ENCODE measurements at places on chromosomes 1 and 21.

DNA sequence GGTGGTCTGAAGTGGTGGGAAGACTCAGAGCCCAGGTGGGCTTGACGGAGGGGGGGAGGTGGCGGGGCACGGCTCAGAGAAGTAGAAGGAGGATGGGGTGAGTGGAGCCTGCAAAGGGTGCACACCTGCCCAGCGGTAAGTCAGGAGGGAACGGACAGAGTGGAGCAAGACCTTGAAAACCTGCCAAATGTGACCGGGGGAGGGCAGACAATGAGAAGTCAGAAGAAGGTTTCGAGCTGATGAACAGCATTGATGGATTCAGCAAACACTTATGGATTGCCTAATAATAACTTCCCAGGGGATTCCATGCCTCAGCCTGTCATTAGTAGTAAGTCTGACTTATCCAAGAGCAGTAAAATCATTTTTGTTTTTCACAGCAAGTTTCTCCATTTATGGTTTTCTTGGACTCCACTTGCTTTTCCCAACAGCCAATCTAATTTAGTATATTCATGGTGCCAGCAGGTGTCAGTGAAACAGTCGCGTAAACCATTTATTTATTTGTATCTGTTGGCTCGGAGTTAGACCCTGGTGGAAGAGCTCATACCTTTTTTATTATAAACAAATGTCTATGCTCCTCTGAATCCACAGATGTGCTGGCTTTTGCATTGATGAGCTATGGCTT is 279.1 kb downstream of the PCP4 start:
- no peak for DNase-seq

DNA sequence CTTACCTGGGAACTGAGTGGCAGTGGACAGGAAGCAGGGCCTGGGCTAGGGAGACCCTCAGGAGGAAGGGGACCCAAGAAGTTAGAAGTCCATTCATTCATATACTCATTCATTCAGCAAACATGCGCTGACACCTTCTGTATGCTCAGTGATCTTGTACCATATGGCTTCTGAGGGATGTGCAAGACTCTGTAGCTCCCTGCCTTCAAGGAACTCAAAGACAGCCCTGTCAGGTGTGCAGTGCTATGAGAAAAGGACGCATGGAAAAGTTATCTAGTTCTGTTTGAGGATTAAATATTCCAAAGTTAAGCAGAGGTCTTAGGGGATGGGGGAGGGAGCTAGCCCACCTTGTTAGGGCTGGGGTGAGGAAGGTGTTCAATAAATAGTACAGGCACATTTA is 12.5 kb downstream of the DMAP1 start:
- DNase-seq, result no peak

GRCh38 chr1:147504801-147505311 is 36.4 kb upstream of the BCL9 start:
- no peak for DNase-seq

- peak; percentile 12 for DNase-seq
Observed at GRCh38 chr21:33196941-33197374, 32.8 kb upstream of the IFNAR2 start.

GRCh38 chr1:246324711-246325110 is 182.4 kb downstream of the SMYD3 start:
- no peak for DNase-seq

DNA sequence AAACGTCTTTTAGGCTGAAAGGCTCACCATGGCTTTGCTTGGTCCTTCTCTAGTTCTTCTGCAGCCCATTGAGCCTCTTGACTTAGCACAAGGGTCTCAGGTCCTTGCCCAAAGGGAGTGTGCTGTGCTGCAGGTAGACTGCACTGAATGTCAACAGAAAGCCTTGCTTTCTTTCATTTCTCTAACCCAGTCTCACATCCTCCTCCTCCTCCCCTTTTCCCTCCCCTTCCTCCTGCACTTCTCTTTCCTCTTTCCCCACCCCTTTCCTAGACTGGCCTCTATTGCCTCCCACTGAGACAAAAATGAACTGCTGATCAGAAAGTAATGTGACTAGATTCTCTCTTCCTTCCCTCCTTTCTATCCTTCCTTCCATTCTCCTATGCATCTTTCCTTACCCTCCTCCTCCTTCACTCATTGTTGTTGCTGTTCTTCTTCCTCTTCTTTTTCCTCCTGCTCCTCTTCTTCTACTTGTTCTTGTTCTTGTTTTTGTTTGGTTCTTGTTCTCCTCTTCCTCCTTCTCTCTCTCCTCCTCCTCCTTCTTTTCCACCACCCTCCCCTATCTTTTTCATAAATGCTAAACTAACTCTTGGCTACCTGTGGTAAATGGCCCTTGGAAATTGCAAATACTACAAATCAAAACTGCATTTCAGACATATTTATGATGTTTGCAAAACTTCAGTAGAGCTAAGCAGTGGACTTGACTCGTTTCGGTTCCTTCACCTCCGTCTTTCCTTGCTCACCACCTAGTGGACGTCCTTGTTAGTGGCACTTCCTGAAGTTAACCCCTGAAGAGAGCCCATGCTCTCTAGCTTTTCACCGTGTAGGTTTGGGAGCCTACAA is at the start of gene SELL:
Gene SELL, minus strand, starts transcription at position 152 of the 840 bp plus-strand sequence. Its CDS starts 122 bp downstream, at position 30.
- DNase-seq, result peak; percentile 54

DNA sequence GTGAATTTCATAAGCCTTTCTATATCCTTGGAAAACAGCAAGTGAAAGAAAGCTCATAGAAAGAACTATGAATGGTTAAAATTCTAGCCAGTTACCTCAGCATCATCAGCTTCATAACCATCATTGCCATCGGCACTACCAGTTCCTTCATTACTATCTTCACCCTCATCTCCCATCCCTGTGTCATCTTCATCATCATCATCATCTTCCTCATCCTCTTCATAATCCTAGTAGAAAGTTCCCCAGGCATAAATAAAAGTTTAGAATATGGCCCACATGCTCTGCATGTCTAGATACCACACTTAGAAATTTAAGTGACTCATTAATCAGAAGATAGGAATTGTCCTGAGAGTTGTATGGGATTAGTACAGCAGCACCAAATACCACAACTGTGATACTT is 49.0 kb downstream of the TPR start:
- no peak for DNase-seq

DNA sequence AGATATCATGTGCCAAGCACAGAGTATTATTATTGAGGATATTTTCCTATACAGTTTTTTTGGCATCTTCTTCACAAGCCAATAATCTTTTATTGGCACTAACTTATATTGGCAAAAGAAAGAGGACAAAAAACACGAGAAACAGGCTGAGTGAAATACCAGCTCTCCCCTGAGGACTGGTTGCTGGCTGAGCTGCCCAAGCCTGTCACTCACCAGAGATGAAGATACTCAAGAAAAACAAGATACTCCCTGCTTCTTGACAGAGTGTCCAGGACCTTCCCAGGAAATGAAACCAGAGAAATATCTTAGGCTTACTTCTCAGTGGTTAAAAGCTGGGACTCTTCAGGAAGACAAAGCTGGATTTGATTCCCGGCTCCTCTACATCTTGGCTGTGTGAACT is 35.9 kb upstream of the ATP1B1 start:
- no peak for DNase-seq

DNA sequence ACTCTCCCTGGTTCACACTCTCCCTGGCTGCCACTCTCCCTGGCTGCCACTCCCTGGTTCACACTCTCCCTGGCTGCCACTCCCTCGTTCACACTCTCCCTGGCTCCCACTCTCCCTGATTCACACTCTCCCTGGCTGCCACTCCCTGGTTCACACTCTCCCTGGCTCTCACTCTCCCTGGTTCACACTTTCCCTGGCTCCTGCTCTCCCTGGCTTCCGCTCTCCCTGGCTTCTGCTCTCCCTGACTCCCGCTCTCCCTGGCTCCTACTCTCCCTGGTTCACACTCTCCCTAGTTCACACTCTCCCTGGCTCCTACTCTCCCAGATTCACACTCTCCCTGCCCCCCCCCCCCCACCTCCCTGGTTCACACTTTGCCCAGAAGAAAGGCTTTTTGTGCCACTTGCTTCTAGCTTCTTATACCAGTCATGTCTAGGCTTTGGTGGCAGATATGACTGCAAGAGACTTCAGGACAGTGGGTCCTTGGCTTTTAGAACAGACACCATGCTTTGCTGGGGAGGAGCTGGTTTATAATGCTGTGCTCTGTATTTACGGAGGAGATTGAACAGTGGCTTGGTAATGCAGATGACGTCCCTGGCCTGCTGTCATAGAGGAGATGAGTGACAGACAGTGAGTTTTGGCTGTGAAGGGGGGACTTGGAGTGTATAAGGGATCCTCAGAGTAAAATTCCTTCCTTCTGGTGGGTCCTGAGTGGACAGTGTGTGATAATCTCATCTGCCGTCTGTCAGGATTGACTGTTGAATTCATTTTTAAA is 17.0 kb downstream of the COQ8A start:
- DNase-seq, result no peak

Data from GM19239 (cell line).